Mesenchymal stem cell (in vitro differentiated cells and primary cell): ENCODE measurements at places on chromosomes 7 and 10.

GRCh38 chr10:101225846-101226421, 3.3 kb downstream of the LBX1 start:
- no peak overlapping the region for H3K4me3 ChIP-seq
- DNase-seq = no peak
- H3K4me1 ChIP-seq = peaks cover 43% of the 10 kb centered on the region
- H3K36me3 ChIP-seq = no peaks in the 10 kb centered on the region
- no peak overlapping the region for H3K27ac ChIP-seq
- H3K27me3 ChIP-seq = peaks cover 93% of the 10 kb centered on the region

DNA sequence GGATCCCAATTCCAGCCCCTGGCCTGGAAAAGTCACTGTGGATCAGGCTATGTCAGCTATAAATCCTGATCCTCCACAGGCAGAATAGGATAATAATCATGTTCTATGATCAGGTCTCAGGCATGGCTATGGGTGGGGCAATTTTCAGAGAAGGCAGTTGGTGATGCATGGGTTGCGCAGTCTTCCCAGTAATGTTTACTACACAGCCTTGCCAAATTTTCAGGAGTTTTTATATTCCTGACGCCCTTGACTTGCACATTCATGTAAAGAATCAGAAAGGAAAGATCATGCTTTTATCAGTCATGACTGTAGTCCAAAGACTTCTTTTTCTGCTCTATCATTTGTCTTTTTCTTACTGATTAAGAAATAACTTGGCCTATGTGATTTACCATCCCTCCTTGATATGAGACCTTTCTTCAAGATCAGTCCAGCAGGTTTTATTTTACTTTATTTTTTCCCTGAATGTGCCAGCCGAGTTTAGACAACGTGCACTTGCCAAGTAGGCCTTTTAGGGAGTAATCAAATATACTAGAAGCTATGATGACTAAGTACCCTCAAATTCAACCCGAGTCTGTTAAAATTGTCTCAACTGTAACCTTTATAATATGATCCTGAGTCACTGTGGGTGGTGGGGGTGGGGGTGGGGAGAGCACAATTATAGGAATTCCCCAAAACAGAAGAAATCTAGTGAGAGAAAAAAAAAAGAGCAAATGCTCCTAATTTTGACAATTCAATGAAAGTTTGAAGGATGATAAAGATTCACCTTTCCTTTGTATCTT, 31.9 kb downstream of the ARL4A start:
- no peak for DNase-seq
- H3K36me3 ChIP-seq = no peaks in the 10 kb centered on the region
- no peaks in the 10 kb centered on the region for H3K27me3 ChIP-seq
- no peak overlapping the region for H3K4me3 ChIP-seq
- H3K4me1 ChIP-seq = peaks cover 6% of the 10 kb centered on the region
- no peak overlapping the region for H3K27ac ChIP-seq

GRCh38 chr10:11881477-11882417, 58.6 kb downstream of the PROSER2 start:
- DNase-seq = no peak
- H3K27me3 ChIP-seq = no peaks in the 10 kb centered on the region
- H3K27ac ChIP-seq = no peak overlapping the region
- H3K4me1 ChIP-seq = peaks cover 25% of the 10 kb centered on the region
- no peak overlapping the region for H3K4me3 ChIP-seq
- no peaks in the 10 kb centered on the region for H3K36me3 ChIP-seq

- no peak overlapping the region for H3K27ac ChIP-seq
- peaks cover 16% of the 10 kb centered on the region for H3K36me3 ChIP-seq
- peak; percentile 20 for DNase-seq
- no peaks in the 10 kb centered on the region for H3K4me1 ChIP-seq
Observed at GRCh38 chr7:641269-641671, 85.2 kb upstream of the DNAAF5 start.
